ENCODE measurements at places on chromosomes 2 and 18. TPM values are rescaled to one million over a fixed set of nuclear protein-coding genes. Genes with fewer than 3 reads are reported as not detected.

FAM124B gene
- total RNA-seq = not detected

VIT gene
- not detected for total RNA-seq

TANC1 gene
- total RNA-seq = 2.3 TPM

ANKRD62 gene
- not detected for total RNA-seq

IL37 gene
- not detected for total RNA-seq

UPP2 gene
- total RNA-seq = not detected

KCMF1 gene
- 62.1 TPM for total RNA-seq

ASXL3 gene
- not detected for total RNA-seq

MAP3K19 gene
- total RNA-seq = not detected

SAG gene
- total RNA-seq = not detected

SLC14A1 gene
- total RNA-seq = not detected

QPCT gene
- total RNA-seq = not detected

MRPL44 gene
- 101 TPM for total RNA-seq

OSR1 gene
- total RNA-seq = 1.1 TPM

INHBB gene
- total RNA-seq = 0.17 TPM

LIMS4 gene
- total RNA-seq = 1.1 TPM

GYPC gene
- not detected for total RNA-seq

FIGN gene
- 11.6 TPM for total RNA-seq

KANSL1L gene
- 10.3 TPM for total RNA-seq

HOXD13 gene
- not detected for total RNA-seq

METTL4 gene
- total RNA-seq = 6.8 TPM

EPAS1 gene
- 64.9 TPM for total RNA-seq

USP34 gene
- total RNA-seq = 155 TPM

TAF4B gene
- total RNA-seq = 3.8 TPM

ABCG8 gene
- 8.8 TPM for total RNA-seq

SIX3 gene
- total RNA-seq = not detected

DHRS9 gene
- not detected for total RNA-seq

SNTG2 gene
- not detected for total RNA-seq

OBSL1 gene
- total RNA-seq = 65.4 TPM

KRCC1 gene
- 6.5 TPM for total RNA-seq

PMAIP1 gene
- 2.1 TPM for total RNA-seq

POTEE gene
- total RNA-seq = 0.48 TPM

Data from HepG2 (cell line).